Activated naive CD8-positive, alpha-beta T cell treated with anti-CD3 and anti-CD28 coated beads, Interleukin-2, amount 50 U/mL, for 16 hours (primary cell): ENCODE measurements at places on chromosomes 7 and 10.

DNA sequence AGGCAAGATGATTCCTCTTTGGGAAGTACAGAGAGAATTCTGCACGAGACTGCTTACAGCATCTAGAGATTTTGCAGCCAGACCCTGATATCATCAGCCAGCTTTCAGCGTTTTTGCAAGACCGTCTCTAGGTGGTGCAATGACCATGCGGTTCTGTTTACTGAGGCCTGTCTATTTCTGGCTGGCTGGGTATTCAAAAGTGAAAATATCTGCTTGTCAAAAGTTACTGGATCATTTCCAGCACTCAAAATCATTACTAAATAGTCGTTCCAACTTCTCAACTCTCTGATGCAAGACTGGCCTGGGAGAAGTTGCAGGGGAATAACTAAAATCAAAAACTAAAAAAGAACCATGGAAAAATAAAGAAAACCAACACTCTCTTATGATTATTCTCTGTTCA is 240.1 kb downstream of the ELMO1 start:
- no peak for DNase-seq

- no peak for DNase-seq
These were observed 28.8 kb downstream of the MIOS start for GRCh38 chr7:7595451-7595850.

- DNase-seq: no peak
These were observed 352.0 kb downstream of the PCLO start for GRCh38 chr7:82810558-82811259.

DNA sequence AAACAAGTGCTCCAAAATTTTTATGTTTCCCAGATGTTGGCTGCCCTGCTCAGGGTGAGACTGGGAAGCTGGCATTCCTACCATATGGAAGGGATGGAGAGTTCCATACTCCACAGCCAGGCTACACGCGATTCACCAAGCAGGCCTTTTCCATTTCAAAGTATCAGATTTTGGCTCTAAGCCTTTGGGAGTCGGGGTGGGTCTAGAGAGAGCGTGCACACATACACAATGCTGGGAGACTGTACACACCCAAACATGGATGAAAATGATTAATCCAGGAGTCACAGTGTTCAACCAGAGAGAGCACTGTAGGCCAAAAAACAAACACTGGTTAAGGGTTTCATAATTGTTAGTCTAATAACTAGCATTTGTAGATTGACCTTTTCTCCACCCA is 295.0 kb downstream of the BICC1 start:
- no peak for DNase-seq

- DNase-seq: no peak
These were observed 20.0 kb upstream of the ARPC1A start for GRCh38 chr7:99305473-99306260.

- DNase-seq: no peak
These were observed 57.6 kb downstream of the ZNF727 start for GRCh38 chr7:64102656-64103400.
